ENCODE measurements at places on chromosomes 6 and 20. TPM values are rescaled to one million over a fixed set of nuclear protein-coding genes. Genes with fewer than 3 reads are reported as not detected.

- no peak for DNase-seq
Observed at GRCh38 chr20:60253471-60253870, 295.2 kb downstream of the CDH26 start.

GRCh38 chr6:15793288-15793687 lies 130.5 kb upstream of the DTNBP1 start:
- no peak for DNase-seq

DNA sequence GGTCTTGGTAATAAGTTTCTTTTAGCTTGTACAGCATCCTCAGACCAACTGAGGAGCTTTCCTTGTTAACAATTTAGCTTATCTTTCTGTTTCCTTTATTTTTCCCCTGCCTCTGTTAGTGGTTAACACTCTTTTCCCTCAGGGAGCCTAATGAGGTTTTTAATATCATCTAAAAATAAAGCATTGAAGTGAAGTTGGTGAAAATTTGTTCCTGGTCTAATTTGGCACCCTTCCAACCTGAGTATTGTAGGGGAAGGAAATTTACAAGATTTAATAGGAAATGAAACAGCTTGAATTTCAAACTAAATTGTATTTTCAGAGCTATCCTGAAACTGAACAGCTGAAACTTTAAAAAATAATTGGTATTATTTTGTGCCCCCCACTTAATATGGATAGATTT lies 28.1 kb upstream of the VAPB start:
- DNase-seq = no peak

- no peak for DNase-seq
Observed at GRCh38 chr20:57386762-57387161, 4.4 kb upstream of the RBM38 start.

- DNase-seq = no peak
Observed at GRCh38 chr6:3290149-3290930, 31.6 kb downstream of the PSMG4 start.

- no peak for DNase-seq
Observed at GRCh38 chr6:137269803-137270202, 50.6 kb upstream of the IFNGR1 start.

The ACAT2 gene
- 20.5 TPM for polyA plus RNA-seq

GRCh38 chr6:47456536-47456975 lies 21.0 kb upstream of the CD2AP start:
- no peak for DNase-seq

- DNase-seq = no peak
Observed at GRCh38 chr6:96926425-96926824, 1.9 kb downstream of the KLHL32 start.

DNA sequence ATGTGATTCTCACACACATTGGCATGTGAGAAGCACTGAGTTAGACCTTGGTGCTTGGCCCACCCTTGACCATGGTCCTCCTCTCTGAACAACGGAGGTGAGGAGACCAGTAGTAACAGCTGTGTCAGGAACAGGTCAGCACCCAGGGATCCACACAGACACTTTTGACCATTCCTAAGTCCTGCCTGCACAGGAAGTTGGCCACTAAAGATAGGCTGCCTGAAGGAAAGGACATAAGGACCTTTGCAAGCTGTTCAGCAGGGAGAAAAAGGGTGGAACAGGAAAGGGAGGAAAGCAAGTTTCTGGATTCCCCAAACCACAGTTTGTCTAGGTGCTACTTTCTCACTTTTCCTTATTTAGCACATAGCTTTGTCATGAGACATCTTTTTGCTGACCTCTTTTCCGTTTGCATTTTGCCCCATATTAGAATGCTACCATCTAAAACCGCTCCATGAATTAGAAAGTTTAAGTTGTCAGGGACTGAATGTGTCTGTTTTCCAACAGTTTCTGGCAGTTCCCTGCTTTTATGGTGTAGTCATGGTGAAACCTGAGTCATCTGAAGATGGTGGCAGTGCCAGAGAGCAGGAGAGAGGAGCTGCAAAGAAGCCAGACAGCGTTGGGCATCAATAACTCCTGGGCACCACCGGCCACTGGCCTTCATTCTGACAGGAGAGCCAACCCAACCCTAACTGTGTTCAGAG lies 1.1 kb upstream of the CD109 start:
- no peak for DNase-seq

The SLC4A11 gene
- 1.0 TPM for polyA plus RNA-seq

DNA sequence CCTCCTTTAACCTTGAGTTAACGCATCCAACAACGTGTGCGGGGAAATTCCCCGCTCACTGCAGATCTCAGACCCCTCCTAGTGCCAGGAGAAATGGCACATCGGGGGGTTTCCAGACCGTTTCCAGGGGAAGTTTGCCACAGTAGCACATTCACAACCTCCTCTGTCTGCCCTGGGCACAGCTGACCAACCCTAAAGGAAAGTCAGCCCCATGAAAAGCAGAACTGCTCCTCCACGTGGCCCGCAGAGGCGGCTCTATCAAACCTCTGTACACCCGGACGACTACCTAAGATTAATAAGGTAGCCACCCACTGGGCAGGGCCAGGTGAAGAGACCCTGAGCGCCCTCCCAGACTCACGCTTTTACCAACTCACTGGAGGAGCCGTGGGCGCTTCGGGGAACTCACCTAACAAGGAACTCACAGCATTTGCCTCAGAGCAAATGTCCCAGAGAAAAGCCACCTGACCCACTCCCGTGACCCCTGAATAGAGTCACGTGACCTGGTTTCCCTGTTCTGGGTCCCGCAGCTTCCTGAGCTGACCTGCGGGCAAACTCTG lies 93.1 kb downstream of the PRND start:
- peak; percentile 53 for DNase-seq

- peak; percentile 65 for DNase-seq
Observed at GRCh38 chr6:155100087-155100486, 105.0 kb downstream of the TIAM2 start.

GRCh38 chr6:128663238-128663637 lies 142.8 kb upstream of the PTPRK start:
- no peak for DNase-seq

DNA sequence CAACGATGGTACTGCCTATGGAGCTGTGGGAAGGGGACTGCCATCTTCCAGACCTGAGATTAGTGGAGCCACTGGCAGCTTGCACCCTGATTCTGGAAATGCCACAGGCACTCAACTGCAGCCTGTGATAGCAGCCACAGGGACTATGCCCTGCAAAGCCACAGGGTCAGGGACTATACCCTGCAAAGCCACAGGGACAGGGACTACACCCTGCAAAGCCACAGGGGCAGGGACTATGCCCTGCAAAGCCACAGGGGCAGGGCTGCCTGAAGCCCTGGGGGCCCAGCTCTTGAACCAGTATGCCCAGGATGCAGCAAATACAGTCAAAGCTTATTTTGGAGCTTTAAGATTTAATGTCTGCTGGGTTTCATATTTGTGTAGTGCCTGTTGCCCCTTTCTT lies 346.6 kb downstream of the C6orf118 start:
- no peak for DNase-seq

GRCh38 chr6:142301651-142302391 lies at the start of gene ADGRG6:
ADGRG6 (plus strand) TSS chr6:142302007; CDS start chr6:142302330, 323 bp downstream.
- DNase-seq = peak; percentile 80

DNA sequence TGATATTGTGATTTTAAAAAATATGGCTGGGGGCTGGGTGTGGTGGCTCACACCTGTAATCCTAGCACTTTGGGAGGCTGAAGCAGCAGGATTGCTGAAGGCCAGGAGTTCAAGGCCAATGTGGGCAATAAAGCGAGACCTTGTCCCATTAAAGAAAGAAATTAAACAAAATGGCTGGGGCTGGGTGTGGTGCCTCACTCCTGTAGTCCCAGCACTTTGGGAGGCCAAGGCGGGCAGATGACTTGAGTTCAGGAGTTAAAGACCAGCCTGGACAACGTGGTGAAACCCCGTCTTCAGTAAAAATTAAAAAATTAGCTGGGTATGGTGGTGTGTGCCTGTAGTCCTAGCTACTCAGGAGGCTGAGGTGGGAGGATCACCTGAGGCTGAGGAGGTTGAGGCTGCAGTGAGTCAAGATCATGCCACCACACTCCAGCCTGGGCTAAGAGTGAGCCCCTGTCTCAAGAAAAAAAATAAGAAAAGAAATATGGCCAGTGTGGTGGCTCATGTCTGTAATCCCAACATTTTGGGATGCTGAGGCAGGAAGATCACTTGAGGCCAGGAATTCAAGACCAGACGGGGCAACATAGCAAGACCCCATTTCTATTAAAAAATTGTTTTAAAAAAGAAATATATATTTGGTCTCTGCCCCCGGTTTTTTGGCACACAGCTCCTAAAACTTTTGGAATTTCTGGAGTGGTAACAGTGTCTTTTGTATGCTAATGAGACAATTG lies 39.8 kb downstream of the SLC17A5 start:
- DNase-seq = no peak

The FNDC1 gene
- polyA plus RNA-seq = 364 TPM

DNA sequence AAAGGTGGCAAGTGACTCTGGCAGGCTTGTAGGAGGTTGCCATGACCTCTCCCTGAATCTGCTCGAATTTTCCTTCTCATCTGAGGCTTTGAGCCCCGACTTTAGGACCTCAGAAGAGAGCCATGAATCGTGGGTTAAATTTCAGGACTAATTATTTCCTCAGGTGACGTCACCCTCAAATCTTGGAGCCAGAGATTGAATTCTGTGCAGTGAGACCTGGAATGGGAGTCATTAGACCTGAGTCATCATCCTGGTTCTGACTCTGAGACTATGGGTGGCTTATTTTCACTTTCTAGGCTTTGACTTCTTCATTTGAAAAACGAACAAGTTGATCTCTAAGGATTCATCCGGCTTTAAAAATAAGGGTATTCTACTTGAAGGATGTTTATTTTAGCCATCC lies 48.5 kb upstream of the PDYN start:
- DNase-seq = peak; percentile 13

DNA sequence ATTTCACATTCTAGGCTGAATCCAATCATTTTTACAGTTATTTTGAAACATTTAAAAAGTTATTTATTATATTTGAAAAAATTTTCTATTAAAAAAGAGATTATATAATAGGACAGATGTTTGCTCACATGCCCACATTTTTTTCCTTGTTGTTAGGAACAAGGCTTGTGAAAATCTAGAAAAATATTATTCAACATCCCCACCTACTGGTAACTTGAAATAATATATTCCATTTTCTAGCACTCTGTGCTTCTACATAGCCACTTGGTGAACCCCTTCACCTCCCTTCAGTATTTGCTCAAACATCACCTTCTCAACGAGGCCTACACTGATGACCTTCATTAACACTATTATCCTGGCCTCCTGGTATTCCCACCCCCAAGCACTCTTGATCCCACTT lies 18.3 kb upstream of the GPRC6A start:
- peak; percentile 8 for DNase-seq

GRCh38 chr20:3804254-3804751 lies 8.2 kb downstream of the CDC25B start:
- no peak for DNase-seq

The ANKRD66 gene
- polyA plus RNA-seq = 0.78 TPM

The FRK gene
- polyA plus RNA-seq = 0.62 TPM

GRCh38 chr6:168526841-168527281 lies 85.9 kb downstream of the SMOC2 start:
- DNase-seq = no peak

DNA sequence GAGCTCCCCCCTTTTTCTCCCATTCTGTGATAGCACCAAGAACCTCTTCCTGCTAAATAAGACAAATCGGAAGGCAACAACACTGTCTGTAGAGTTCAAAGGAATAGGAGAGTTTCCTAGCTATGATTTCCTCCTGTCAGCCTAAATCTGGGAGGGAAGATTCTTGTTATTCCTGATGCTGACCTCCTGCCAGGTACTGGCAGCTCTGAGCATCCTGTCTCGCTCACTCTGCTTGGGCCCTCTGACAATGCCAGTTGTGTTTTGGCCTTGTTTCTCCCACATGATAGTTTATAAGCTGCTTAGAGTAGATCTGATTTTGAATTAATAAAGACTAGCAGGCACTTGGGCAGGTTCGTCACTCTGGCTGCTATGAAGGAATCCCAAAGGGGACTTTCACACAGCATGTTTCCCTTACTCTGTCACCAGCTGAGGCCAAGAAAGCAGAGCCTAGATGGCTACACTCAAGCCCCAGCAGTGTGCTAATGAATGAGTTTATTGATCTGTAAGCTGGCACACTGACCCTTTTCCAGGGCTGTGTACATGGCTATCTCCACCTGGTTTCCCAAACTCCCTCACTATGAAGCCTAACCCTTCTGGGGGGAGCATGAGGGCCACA lies 52.3 kb downstream of the UQCC1 start:
- DNase-seq = no peak

GRCh38 chr6:17884498-17885478 lies 102.6 kb downstream of the KIF13A start:
- no peak for DNase-seq

The OR2J3 gene
- polyA plus RNA-seq = not detected

- no peak for DNase-seq
Observed at GRCh38 chr6:34315780-34316179, 67.0 kb upstream of the SMIM29 start.

DNA sequence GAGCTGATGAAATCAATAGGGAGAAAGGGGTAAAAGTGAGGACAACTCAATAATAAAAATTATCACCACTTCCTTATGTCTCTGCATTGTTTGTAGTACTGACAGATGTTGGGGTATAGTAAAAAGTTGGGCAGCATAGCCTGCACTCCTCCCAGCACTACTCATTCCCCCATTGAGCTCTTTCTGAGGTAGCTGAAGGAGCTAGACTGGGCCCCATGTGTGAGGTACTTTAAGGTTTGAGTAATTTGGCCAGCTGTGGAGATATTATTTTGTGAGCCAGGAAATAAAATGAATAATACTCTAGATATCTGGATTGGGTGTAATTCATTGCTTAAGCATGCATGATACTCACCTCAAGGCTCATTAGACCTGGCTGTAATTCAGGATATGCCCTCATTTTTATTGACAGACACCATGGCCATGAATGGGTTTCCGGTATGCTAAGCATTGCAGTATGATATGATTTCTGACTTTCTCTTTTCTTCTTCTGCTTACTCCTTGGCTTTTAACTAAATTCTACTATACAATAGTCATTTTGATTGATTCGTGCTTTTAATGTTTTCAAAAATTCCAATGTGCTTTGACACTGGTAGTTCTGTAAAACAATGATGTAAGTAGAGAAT lies 283.9 kb upstream of the RIMS1 start:
- DNase-seq = peak; percentile 33

DNA sequence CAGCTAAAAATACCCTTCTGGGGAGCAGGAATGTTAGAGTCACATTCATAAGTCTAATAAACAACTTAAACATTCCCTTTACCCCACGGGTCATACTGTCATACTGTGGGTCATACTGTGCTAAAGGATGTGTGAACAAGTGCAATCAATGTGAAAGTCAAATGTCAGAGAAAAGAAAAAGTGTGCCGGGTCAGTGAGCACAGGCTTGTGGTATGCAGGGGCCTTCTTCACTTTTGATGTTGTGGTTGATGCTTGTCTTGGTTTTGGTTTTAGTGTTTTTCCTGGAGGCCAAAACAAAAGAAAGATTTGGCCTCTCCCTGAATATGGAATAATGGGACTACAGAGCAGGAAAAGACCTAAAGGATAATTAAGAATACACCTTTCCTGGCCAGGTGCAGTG lies 267.9 kb upstream of the PLN start:
- no peak for DNase-seq

GRCh38 chr6:128305976-128306375 lies 214.4 kb downstream of the PTPRK start:
- no peak for DNase-seq

The FAM209A gene
- polyA plus RNA-seq = not detected

- DNase-seq = peak; percentile 15
Observed at GRCh38 chr6:22556266-22556665, 13.1 kb upstream of the HDGFL1 start.

- DNase-seq = no peak
Observed at GRCh38 chr6:85966828-85967227, 324.1 kb upstream of the SYNCRIP start.

The HTR1B gene
- polyA plus RNA-seq = not detected
